ENCODE measurements at places on chromosomes 6 and 20. TPM values are rescaled to one million over a fixed set of nuclear protein-coding genes. Genes with fewer than 3 reads are reported as not detected.

GRCh38 chr6:49233483-49233882 is 229.6 kb downstream of the MMUT start:
- DNase-seq, result no peak
- no peaks in the 10 kb centered on the region for H3K27me3 ChIP-seq
- H3K4me1 ChIP-seq, result no peaks in the 10 kb centered on the region
- H3K27ac ChIP-seq, result no peak overlapping the region
- H3K36me3 ChIP-seq, result no peaks in the 10 kb centered on the region

GRCh38 chr20:1788044-1788443 is 107.2 kb upstream of the SIRPA start:
- DNase-seq, result no peak
- H3K4me3 ChIP-seq, result no peak overlapping the region
- H3K4me1 ChIP-seq, result no peaks in the 10 kb centered on the region
- H3K36me3 ChIP-seq, result no peaks in the 10 kb centered on the region
- H3K27ac ChIP-seq, result no peak overlapping the region

ORC3 gene
- polyA plus RNA-seq, result 12.9 TPM

DNA sequence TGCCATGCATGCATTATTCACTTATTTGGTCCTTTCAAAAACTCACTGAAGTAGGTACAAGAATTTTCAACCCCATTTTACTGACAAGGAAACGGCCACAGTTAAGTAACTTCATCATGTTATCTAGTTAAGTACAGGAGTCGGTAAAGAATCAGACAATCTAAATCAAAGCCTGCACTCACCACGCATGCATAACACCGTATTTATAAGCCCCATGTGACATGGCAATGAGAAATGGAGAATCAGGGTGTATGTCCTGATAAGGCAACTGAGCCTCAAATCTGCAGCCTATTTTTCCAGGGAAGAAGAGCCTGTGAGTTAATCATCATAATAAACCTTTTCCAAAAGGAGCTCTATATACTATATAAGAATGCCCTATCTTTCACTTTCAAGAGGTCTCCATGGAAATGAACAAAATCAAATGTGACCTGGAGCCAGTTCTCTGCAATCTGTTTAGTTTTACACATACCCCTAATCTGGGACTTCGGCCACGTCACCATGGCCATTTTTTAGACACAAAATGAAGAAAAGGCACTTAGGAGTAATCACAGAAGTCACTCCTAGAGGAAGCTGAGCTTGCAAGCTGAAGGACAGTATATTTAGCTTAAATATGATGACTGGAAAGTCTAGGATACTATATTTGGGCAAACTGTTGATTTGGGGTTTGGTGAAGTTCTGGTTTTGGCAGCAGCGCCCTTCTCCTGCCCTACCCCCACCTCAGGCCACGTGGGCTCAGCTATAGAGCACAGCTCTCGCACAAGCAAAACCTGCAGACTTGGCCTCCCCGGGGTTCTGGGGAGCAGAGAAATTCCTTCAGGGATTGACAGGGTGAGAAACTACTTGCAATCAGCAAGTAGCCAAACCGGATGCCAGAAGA is 19.2 kb downstream of the TRAM2 start:
- H3K36me3 ChIP-seq, result no peaks in the 10 kb centered on the region
- peak overlapping the region; percentile 33 for H3K27ac ChIP-seq

DNA sequence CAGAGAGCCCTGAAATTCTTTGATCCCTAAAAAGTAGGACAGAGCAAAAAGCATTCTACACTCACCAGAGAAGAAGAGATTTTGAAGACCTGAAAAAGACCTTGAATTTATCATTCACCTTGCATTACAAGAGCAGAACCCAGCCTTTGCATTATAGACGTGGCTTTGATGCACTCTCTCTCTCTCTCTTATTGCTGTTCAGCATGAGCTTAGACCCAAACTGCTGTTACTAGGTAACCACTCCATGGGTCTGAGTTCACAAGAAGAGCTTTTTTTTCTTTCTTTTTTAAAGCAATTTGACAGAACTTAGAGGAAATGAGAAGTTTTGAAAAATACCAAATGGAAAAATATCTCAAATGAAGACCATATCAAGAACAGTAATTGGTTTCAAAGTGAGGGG is 44.4 kb downstream of the COL9A1 start:
- no peak overlapping the region for H3K27ac ChIP-seq
- DNase-seq, result no peak
- H3K27me3 ChIP-seq, result no peaks in the 10 kb centered on the region
- no peaks in the 10 kb centered on the region for H3K36me3 ChIP-seq
- H3K4me3 ChIP-seq, result no peak overlapping the region
- no peaks in the 10 kb centered on the region for H3K4me1 ChIP-seq

DNA sequence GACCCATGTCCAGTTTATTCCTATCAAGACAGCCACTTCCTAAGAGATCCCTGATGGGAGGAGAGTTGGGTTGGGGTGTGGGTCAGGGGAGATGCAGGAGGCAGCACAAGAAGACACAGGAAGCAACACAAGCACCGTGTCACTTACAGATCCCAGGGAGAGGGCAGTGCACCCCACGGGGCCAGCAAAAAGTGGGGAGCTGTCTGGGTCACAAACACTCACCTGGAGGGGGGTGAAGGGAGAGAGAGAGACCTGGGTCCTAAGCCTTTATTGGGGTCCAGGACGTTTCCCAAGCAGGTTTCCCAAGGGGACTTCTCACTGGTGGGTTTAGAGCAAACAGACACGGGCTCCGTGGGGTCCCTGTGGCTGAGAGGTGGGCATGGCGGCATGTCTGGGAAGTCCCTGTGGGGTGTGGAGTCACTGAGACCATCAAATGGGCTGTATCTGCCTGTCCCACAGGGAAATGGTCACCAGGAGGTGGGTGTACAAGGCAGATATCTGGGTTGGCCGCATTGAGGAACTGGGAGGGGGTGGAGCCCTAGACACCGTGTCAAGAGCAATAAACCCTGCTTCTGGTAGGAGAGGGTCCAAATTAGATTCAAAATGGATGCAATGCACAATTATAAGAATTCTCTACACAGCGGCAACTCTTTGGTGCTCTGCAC is 1.6 kb upstream of the CD93 start:
- H3K27me3 ChIP-seq, result no peaks in the 10 kb centered on the region
- no peak overlapping the region for H3K27ac ChIP-seq
- no peak overlapping the region for H3K4me3 ChIP-seq
- H3K36me3 ChIP-seq, result no peaks in the 10 kb centered on the region
- no peaks in the 10 kb centered on the region for H3K4me1 ChIP-seq

LIME1 gene
- 34.4 TPM for polyA plus RNA-seq

SYNDIG1 gene
- polyA plus RNA-seq, result 1.9 TPM

TRPC4AP gene
- 39.2 TPM for polyA plus RNA-seq

GRCh38 chr6:43189776-43190304 is 7.8 kb downstream of the CUL9 start:
- peaks cover 8% of the 10 kb centered on the region for H3K36me3 ChIP-seq
- peaks cover 6% of the 10 kb centered on the region for H3K4me1 ChIP-seq
- H3K27me3 ChIP-seq, result no peaks in the 10 kb centered on the region
- peak; percentile 65 for DNase-seq

All from small intestine (tissue), 16 donors.